ENCODE measurements at places on chromosomes 3 and 15.

- H3K36me3 ChIP-seq: no peaks in the 10 kb centered on the region
- H3K27me3 ChIP-seq: no peaks in the 10 kb centered on the region
- no peak overlapping the region for H3K4me3 ChIP-seq
- H3K4me1 ChIP-seq: 0 out of 2 replicates have a peak, but pooled peaks cover 5% of the 10 kb centered on the region
- no peak overlapping the region for H3K27ac ChIP-seq
These were observed 16.0 kb downstream of the SLC51A start for GRCh38 chr3:196232154-196232881.

GRCh38 chr15:74270155-74270554 lies 34.0 kb downstream of the CCDC33 start:
- no peaks in the 10 kb centered on the region for H3K27me3 ChIP-seq
- H3K36me3 ChIP-seq: no peaks in the 10 kb centered on the region
- no peak overlapping the region for H3K4me3 ChIP-seq

- H3K4me1 ChIP-seq: no peaks in the 10 kb centered on the region
- no peaks in the 10 kb centered on the region for H3K36me3 ChIP-seq
- no peak overlapping the region for H3K27ac ChIP-seq
- H3K27me3 ChIP-seq: no peaks in the 10 kb centered on the region
- no peak for DNase-seq
These were observed 19.8 kb downstream of the MORC1 start for GRCh38 chr3:109098079-109098644.

GRCh38 chr3:16824081-16824696 lies 60.6 kb upstream of the PLCL2 start:
- no peak overlapping the region for H3K27ac ChIP-seq
- no peaks in the 10 kb centered on the region for H3K4me1 ChIP-seq
- no peaks in the 10 kb centered on the region for H3K36me3 ChIP-seq
- H3K27me3 ChIP-seq: no peaks in the 10 kb centered on the region
- no peak for DNase-seq

DNA sequence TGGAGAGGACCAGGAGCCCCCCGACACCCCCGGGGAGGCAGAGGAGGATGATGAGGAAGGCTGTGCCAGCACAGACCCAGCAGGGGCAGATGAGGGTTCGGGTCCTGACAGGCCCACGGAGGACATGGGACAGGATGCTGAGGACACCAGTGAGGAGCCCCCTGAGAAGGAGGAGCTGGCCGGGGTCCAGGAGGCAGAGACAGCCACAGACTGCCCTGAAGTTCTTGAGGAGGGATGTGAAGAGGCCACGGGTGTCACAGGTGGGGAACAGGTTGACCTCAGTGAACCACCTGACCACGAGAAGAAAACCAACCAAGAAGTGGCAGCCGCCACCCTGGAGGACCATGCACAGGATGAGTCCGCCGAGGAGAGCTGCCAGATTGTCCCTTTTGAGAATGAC lies 909 bp downstream of the FGD5 start:
- H3K27me3 ChIP-seq: no peaks in the 10 kb centered on the region
- H3K27ac ChIP-seq: no peak overlapping the region
- no peak overlapping the region for H3K4me3 ChIP-seq
- DNase-seq: no peak
- peaks cover 3% of the 10 kb centered on the region for H3K4me1 ChIP-seq

- H3K27ac ChIP-seq: no peak overlapping the region
- peaks cover 8% of the 10 kb centered on the region for H3K36me3 ChIP-seq
- no peaks in the 10 kb centered on the region for H3K4me1 ChIP-seq
These were observed 826 bp downstream of the CCDC66 start for GRCh38 chr3:56557831-56558170.

DNA sequence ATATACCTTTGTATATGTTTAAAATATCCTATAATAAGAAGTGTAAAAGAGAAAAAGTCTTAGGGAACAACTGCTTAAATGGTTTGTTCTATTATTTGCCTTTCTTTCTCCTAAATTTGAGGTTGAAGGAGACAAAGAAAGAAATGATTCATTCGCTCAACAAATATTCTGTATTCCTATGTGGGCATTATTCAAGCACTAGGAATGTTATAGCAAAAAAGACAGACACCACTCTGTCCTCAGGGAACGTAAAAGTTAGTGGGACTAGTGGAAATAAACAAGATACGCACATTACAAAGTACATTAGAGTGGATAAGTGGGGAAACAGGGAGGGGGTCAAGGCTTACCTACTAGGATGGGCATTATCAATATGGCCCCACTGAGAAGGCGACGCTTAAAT lies 332.2 kb downstream of the LPP start:
- H3K27me3 ChIP-seq: no peaks in the 10 kb centered on the region
- no peak for DNase-seq
- H3K36me3 ChIP-seq: no peaks in the 10 kb centered on the region
- no peak overlapping the region for H3K4me3 ChIP-seq

GRCh38 chr3:38121451-38121831 lies 15.5 kb downstream of the ACAA1 start:
- no peaks in the 10 kb centered on the region for H3K27me3 ChIP-seq
- H3K36me3 ChIP-seq: peaks cover 33% of the 10 kb centered on the region
- no peak for DNase-seq
- H3K4me1 ChIP-seq: no peaks in the 10 kb centered on the region
- H3K27ac ChIP-seq: no peak overlapping the region

- no peaks in the 10 kb centered on the region for H3K4me1 ChIP-seq
- no peak overlapping the region for H3K4me3 ChIP-seq
- H3K27me3 ChIP-seq: no peaks in the 10 kb centered on the region
These were observed 661.1 kb downstream of the MAGI1 start for GRCh38 chr3:65377637-65378036.

DNA sequence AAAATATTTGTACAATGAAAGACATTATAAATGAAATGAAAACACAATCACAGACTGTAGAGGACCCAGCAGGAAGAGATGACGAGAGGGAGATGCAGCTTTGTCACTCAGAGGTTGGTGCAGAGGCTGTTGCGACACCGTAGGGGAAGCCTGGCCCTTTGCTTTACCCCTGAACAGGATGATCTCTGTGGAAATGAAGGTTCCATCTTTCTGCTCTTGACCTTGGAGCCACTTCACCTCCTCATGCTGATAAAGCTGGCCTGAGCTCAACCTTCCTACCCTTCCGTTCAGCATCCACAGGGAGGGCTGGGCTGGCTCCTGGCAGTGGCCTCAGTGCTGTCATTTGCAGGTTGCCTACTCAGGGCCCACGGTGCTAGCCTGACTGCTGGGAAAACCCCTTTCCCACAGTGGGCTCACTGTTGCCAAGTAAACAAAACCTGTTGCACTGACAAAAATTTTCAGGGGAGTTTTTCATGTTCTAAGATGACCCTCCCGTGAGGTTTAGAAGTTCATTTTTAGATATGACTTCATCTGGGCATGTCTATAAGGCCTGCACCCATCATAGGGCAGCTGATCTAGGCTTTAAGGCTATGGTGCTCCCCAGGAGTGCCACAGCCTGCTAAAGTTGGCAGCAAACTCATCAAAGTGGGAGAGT lies 3.0 kb upstream of the CD80 start:
- H3K36me3 ChIP-seq: no peaks in the 10 kb centered on the region
- H3K4me3 ChIP-seq: no peak overlapping the region
- DNase-seq: no peak
- no peaks in the 10 kb centered on the region for H3K27me3 ChIP-seq
- no peak overlapping the region for H3K27ac ChIP-seq

DNA sequence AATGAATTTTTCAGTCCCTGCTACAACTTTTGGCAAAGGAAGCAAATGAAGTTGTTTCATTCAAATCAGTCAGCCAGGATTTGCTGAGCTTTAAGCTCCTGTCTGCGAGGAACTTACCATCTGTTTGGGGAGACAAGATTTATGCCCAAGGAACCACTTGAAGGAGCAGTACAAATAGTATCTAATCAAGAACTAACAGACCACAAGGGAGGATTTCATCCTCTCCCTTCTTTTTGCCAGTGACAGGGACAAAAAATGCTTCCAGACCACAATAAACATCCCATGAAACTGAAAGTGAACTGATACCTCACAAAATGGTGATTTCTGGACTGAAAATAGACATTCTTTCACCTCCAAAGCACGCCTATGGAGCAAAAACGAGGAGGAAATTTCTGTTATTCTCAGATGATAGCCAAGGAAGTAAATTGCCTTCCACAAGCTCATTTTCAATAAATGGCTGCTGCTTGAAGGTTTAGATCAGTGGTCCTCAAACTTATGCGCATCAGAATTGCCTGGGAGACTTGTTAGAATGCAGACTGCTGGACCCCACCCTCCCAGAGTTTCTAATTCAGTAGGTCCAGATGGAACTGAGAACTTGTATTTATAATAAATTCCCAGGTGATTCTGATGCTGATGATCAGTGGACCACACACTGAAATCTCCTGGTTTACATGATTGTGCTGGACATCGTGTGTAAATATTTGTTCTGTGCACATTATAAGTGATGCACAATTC lies 202.4 kb upstream of the GADL1 start:
- no peaks in the 10 kb centered on the region for H3K27me3 ChIP-seq
- H3K36me3 ChIP-seq: no peaks in the 10 kb centered on the region
- no peak overlapping the region for H3K27ac ChIP-seq
- no peak overlapping the region for H3K4me3 ChIP-seq
- no peaks in the 10 kb centered on the region for H3K4me1 ChIP-seq

- peak overlapping the region; percentile 76 for H3K4me3 ChIP-seq
- H3K4me1 ChIP-seq: peaks cover 13% of the 10 kb centered on the region
- H3K27me3 ChIP-seq: no peaks in the 10 kb centered on the region
- no peaks in the 10 kb centered on the region for H3K36me3 ChIP-seq
These were observed 821 bp upstream of the MAGI1 start for GRCh38 chr3:66039590-66039887.

GRCh38 chr15:71678191-71678590 lies 132.2 kb upstream of the NR2E3 start:
- H3K4me3 ChIP-seq: no peak overlapping the region
- H3K4me1 ChIP-seq: peaks cover 4% of the 10 kb centered on the region
- H3K27me3 ChIP-seq: no peaks in the 10 kb centered on the region
- DNase-seq: no peak
- H3K36me3 ChIP-seq: no peaks in the 10 kb centered on the region

GRCh38 chr3:176848431-176849214 lies 348.7 kb downstream of the TBL1XR1 start:
- H3K27me3 ChIP-seq: no peaks in the 10 kb centered on the region
- no peak overlapping the region for H3K27ac ChIP-seq
- no peak for DNase-seq
- H3K36me3 ChIP-seq: no peaks in the 10 kb centered on the region
- H3K4me3 ChIP-seq: no peak overlapping the region

GRCh38 chr3:188417271-188417696 lies 263.3 kb downstream of the LPP start:
- DNase-seq: no peak
- no peak overlapping the region for H3K4me3 ChIP-seq
- no peak overlapping the region for H3K27ac ChIP-seq
- no peaks in the 10 kb centered on the region for H3K4me1 ChIP-seq
- no peaks in the 10 kb centered on the region for H3K27me3 ChIP-seq

DNA sequence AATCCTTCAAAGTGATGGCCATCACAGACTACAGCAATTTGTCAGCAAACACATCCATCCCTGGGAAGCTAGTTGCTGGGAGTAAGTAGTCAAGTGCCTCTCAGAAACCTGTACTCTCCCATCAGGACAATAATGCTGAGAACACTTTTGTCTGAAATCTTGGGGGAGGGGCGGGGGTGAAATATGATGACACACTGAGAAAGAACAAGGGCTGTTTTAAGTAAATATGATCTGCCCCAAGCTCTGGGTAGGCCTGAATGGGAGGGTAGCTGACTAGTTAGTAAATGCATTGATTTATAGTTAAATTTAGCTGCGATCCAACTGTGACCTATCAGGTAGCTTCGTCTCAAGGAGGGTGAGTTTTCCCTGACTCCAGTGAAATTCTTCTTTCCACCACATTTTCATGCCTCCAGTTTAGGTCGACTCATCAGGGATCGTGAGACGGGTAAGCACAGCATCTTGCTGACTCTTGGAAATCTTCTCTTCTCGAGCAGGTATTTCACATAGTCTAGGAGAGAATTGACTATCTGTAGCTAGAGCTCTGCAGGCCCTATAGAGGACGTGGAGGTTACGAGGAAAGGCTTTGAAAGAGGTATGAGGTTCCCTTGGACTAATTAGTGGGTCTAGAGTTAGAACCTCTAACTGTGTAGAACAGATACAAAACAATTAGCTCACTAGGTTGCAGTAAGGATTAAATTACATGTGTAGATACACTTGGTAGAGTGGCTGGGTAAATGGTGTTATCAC lies 213.4 kb upstream of the SLC2A2 start:
- no peaks in the 10 kb centered on the region for H3K36me3 ChIP-seq
- DNase-seq: no peak
- no peak overlapping the region for H3K27ac ChIP-seq
- no peaks in the 10 kb centered on the region for H3K27me3 ChIP-seq
- H3K4me3 ChIP-seq: no peak overlapping the region
- peaks cover 12% of the 10 kb centered on the region for H3K4me1 ChIP-seq

DNA sequence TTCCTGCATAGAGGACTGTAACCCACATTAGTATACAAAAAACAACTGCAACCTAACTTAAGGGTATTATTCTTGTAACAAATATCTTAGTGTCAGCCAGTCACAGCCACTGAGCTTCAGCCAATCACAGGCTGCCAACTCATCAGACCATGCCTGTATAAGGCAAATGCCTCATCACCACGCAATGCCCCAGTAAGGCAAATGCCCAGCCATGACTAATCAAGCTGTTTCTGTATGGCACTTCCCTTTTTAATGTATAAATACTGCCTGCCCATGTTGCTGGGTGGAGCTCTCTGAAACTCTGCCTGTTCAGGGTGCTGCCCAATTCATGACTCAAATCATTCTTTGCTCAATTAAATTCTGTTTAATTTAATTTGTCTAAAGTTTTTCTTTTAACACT lies 18.4 kb upstream of the GABRA5 start:
- H3K4me1 ChIP-seq: no peaks in the 10 kb centered on the region
- H3K27me3 ChIP-seq: no peaks in the 10 kb centered on the region
- no peak for DNase-seq
- no peaks in the 10 kb centered on the region for H3K36me3 ChIP-seq

- no peak overlapping the region for H3K27ac ChIP-seq
- no peaks in the 10 kb centered on the region for H3K4me1 ChIP-seq
- H3K27me3 ChIP-seq: no peaks in the 10 kb centered on the region
These were observed 51.8 kb downstream of the CHST2 start for GRCh38 chr3:143171141-143171980.

DNA sequence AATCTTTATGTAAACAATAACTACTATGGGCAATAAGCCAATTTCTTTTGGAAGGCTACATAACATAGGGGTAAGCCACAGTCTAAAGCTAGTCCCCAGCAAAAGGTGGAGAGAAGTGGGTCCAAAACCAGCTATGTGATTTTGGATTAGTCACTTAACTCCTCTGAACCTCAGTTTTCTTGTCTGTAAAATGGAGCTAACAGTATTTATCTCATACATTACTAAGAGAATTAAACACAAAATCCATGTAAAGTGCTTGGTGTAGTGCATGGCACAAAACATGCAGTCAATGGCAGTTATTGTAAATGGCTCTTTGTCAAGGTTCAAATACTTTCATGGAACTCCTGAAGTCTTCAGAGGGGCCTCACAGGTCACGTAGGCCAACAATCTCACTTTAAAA lies 13.3 kb downstream of the RFT1 start:
- H3K27ac ChIP-seq: no peak overlapping the region
- H3K36me3 ChIP-seq: peaks cover 40% of the 10 kb centered on the region
- no peaks in the 10 kb centered on the region for H3K27me3 ChIP-seq
- DNase-seq: no peak
- H3K4me1 ChIP-seq: no peaks in the 10 kb centered on the region

All from H1 (cell line).